ENCODE measurements at places on chromosomes 7 and 10.
A peak's percentile ranks its signal among the peaks of the same experiment; 100 is the strongest.

- no peak for DNase-seq
Measured at GRCh38 chr10:7231509-7232414, 179.1 kb downstream of the SFMBT2 start.

DNA sequence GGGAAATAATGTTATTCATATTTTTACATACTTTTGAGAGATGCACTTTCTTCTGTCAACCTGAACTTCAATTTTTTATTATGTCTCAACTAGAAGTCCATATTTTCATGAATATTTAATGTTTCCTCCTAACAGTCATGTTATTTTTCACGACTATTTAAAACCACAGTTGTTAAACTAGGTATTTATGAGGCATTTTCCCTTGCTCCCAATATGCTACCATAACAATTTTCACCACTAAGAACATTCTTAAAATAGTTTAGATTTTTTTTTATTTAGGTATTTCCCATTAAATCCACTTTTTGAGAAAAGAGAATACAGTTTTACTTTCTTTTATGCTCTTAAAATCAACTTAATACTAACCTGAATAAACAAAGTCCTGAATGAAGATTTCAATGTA, 89.4 kb downstream of the JAZF1 start:
- DNase-seq, result no peak

GRCh38 chr10:103336370-103336769, 14.6 kb downstream of the PCGF6 start:
- DNase-seq, result no peak

- no peak for DNase-seq
Measured at GRCh38 chr7:22944510-22944909, 69.4 kb downstream of the HYCC1 start.

GRCh38 chr10:78688901-78689583, 379.7 kb upstream of the ZMIZ1 start:
- no peak for DNase-seq

DNA sequence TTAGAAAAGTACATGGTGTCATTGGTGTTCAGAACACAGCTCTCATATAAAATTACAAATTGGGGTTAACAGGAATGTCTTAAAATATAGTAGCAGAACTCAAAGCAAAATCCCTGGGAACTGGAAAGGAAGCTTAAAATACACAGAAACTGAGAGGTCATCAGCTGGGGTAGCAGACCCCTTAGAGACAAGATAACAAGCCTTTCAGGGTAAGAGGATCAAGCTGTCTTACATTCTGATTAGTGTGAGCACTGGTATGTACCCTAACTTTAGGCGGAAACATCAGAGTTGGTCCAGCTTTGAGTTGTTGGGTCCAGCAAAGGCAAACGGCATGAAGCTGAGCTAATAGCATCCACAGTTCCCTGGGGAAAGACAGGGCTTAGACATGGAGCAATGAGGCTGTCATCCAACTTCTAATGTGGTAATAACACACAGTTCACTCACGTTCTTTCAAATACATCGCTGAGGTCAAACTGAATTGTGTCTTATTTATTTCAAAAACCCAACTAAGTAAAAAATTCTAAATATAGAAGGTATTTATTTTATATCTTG, 32.6 kb downstream of the ARHGAP21 start:
- no peak for DNase-seq

DNA sequence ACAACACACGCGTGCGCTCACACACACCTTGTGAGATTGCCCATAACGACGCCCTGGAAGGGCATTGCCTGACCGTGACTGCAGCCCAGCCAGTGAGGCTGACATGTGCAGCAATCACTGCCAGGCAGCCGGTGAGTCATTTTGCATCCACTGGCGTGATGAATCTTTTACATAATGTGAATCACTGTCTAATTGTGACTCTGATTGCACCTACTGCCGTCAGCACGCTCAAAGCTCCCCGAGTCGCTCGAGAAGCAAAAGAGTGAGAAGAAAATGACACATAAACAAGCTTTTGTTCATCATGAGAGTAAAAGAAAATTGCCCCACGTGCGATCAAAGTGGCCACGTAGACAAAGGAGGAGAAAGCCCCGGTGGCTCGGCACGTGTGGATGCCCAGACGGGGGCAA, 117.4 kb upstream of the PFKP start:
- no peak for DNase-seq

GRCh38 chr7:137944168-137944567, 57.7 kb downstream of the CREB3L2 start:
- DNase-seq, result no peak

GRCh38 chr10:72275351-72276012, 1.8 kb downstream of the DDIT4 start:
- DNase-seq, result no peak

DNA sequence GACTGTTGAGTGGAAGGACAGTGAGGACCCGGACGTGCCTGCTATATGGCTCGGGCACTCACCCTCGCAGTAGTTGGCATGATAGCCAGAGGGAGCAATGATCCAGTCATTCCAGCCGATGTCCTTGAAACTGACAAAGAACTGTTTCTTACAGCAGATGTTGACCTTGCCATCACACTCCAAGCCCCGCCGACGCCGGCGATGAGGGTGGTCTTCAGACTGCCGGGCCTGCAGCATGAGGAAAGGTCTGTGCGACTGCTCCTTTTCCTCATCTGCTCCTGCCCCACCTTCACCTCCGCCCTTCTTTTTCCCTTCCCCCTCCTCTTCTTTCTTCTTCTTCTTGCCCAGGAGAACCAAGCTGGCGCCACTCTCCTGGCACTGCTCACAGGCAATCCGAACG, 13.1 kb downstream of the INHBA start:
- DNase-seq, result no peak

- no peak for DNase-seq
Measured at GRCh38 chr7:102396710-102397019, 502 bp downstream of the PRKRIP1 start.

GRCh38 chr10:94366382-94366781, 3.6 kb upstream of the NOC3L start:
- DNase-seq, result no peak

- DNase-seq, result no peak
Measured at GRCh38 chr7:64907641-64908326, 4.7 kb downstream of the ZNF273 start.

DNA sequence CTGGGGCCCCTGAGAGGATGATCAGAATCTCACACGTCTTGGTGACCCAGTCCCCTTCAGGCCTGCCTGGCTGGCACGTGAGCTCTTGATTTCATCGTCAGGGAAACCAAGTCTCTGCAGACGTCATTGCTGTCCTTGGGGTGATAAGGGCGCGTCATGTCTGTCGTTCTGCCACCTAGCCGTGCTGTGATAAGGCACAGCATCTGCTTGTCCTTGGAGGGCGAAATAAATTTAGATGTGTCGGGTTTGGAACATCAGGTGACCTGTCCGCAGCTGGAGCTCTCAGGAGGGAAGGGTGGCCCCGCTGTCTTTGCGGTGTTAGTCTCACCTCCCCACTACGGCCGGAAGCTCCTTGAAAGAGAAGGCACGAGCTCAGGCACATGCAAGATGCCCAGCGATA, 129.2 kb downstream of the GRK5 start:
- no peak for DNase-seq

DNA sequence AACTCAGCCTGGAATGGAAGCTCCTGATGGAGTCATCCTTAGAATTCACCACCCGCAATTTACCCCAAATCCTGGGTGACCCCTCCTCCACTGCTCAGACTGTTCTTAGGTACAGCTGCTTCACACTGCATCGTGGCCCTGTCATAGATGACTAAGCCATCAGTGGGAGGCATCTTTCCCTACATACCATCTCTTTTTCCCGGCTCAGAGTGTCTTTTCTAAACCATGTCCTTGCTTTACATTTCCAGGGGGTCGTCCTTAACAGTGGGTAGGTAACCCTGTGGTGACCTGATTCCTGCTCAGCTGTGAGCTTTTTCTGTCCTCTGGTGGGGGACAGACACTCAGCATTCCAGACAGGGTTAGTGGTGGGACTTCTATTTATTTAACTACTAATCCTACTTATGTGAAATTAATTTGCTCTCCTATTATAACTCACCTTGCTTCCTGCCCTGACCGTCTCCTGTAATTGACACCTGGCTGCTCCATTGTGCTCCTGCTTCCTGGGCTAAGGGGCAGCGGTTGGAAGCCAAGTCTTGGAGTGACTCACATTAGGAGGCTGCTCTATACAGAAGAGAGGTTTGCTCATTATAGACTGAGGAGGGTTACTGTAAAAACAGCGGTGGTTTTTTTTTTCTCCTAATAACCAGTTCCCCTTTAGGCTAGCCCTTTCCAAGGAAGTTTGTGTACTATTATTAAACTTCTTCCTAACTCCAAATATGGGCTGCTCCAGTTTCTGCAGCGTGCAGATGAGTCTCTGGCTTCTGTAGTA, 40.6 kb downstream of the PYROXD2 start:
- peak; percentile 17 for DNase-seq

DNA sequence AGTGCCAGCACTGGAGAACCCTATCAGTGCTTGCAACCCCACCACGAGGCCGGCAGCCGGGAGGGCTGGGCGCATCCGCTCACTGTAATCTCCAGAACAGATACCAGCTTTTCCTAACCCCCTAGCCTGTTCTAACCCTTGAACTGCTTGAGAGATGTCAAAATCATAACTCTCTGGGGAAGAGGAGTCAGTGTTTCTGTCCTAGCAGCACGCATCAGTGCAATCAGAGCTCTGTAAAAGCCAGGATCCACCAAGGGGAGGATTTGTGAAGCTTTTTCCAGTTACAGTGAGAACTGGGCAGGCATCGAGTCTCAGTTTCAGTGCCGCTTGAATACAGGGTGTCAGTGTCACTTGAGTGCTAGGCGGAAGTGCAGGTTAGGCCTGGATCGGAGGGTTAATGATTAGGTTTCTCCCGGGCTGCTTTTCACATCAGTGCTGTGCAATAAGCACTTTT, 104.5 kb upstream of the INSYN2A start:
- no peak for DNase-seq

- no peak for DNase-seq
Measured at GRCh38 chr7:134645935-134646334, 718 bp upstream of the BPGM start.

DNA sequence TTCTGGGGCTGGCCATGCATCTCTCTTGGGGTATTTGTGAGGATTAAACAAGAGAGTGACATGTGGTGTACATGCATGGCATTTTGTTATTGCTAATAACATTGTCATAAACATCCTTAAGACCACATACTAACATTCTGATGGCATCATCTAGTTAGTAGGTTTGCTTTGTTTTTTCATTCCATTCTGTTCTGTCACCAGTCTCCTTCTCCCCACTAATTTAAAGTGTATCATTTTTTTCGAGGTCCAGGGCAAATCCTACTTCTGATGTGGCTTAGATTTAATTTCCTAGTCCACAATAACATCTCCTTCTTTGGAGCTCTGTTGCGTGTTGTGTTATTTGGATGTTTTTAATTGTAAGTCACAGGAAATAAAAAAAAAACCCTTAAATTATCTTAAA, 248.1 kb downstream of the LRMDA start:
- DNase-seq, result no peak

GRCh38 chr7:84216472-84216871, 21.9 kb upstream of the SEMA3A start:
- no peak for DNase-seq

DNA sequence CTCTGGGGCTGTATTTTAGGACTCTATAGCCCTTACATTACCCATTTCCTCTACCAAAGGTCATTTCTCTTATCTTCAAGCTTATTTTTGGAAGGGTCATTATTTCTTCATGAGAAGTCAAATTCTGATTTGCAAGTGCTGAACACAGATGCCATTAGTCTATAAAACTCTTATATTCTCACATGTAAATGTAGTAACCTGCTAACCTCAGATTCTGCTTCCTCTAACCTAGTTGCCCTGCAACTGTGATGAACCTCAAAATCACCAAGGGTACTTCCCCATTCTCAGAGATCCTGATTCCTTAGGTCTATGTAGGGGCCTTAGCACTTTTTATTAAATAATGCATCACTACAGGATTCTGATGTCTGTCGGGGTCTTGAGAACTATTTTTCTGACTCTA, 6.3 kb downstream of the FAS start:
- DNase-seq, result no peak

DNA sequence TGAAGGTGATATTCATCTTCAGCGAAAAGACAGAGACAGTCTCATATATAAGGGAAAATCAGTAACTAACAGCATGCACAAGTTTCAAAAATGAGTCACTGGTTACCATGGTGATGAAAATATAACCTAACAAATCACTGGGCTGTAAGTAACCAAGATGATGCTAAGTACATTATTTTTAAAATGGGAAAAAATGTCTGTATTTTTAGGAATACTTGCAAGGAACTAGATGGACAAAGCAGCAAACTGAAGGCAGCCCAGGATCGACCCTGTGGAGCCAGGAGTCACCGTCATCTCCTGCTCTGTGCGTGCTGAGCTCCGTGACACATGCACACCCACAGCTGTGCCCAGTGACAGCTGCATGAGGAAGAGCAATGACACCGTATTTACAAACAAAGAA, 137.3 kb downstream of the ELMO1 start:
- no peak for DNase-seq

DNA sequence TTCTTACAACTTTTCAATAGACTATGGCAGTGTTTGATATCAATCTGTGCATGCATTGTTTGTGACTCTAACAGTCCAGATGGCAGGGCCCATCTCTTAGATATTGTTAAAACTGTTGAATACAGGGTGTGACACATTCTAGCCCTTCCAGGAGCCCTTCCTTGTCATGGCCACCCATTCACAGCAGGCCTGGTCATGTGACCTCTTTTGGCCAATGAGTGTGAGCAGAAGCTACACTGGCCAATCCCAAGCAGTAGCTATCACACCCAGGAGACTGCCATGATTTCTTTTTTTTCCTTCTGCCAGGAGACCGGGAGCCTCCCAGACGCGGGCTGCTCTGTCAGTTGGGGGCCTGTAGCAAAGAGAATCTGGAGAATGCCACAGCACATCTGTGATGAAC, 655.4 kb upstream of the MKI67 start:
- no peak for DNase-seq

DNA sequence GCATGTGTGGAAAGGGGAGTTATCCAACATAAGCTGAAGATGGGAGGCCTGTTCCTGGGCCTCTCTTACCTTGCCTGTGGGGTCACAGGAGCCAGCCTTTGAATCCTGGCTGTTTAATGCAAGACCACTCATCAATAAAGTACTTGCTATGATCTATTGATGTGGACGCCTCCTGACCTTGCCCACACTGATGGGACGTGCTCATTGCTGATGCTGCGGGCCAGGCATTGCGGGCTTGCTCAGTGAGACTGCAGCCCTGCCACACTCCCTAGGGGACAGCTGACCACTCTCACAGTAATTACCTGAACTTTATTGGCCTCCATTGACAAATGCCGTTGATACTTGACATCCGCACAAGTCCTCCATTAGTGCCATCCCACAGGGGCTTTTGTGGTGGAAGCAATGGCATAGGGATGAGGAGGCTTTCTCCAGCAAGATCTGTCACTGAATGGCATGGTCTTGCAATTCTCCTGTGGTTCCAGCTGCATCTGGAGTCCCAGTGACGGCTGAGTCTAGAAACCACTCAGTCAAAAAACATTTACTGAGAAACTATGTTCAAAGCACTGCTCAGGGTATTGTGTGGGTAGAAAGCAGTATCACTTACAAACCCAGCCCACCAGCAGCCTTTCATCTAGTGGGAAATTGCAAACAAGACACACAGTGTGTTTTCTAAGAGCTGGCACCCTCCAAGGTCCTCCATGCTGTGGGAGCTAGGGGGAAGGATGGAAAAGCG, 135.1 kb upstream of the YAE1 start:
- DNase-seq, result no peak

- DNase-seq, result no peak
Measured at GRCh38 chr10:36114141-36114540, 472.0 kb upstream of the FZD8 start.

Data from amniotic stem cell (primary cell).